ENCODE measurements at places on chromosomes 12 and 14.

- DNase-seq, result no peak
Measured at GRCh38 chr12:29660847-29661246, 122.9 kb downstream of the TMTC1 start.

GRCh38 chr12:25675808-25676207, 122.7 kb upstream of the LMNTD1 start:
- DNase-seq, result no peak

DNA sequence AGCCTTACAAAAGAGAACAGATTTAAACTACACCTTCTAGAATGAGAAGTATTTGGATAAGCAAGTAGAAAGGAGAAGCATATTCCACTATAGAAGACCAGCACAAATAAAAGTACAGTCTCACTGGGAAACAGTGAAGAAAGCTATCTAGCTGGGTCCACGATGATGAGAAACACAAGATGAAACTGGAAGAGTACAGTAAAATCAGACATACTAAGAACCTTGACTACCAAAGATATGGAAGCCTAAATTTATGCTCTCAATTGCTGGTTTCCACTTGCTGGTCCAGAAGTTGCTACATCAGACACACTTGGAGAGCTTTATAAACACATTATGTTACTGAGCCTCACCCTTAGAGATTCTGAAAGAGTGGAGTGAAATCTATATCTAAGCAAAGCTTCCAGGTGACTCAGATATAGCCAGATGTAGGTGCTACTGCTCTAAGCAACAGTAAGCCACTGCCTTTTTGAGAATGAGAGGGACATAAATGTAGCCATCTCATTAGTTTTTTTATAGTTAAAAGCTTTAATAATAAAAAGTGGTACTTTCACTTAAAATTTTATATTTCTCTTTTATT, 96.3 kb upstream of the BBS10 start:
- no peak for DNase-seq

DNA sequence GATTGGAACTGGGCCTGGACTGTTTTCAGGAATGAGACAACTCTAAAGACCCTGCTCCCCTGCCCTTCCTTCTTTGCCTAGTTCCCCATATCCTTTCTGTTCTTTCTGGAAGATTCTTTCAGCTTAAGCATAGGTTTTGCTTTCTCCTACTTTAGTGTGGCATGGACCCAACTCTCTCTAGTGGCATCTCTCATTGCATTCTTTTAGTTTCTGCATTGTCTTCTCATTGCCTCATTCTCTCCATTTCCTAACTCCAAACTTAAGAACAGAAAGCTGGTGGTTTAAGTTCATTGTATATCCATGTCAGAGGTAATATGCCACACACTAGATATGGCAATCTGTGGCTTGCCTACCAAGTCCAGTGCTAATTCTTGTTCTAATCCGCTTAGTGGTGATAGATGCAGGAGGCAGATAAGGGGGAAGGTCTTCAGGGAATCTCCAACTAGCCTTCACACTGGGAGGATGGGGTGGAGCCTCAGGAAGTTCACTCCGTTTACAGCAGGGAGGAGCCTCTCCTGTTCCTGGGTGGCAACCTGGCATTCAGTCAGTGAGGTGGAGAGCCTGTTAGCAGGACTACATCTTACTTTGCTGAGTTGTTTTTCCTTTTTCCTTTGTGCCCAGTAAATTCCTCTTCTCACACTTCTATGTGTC, 165.1 kb upstream of the LMNTD1 start:
- DNase-seq, result no peak

- DNase-seq, result no peak
Measured at GRCh38 chr14:70392676-70393075, 24.2 kb downstream of the SYNJ2BP start.

DNA sequence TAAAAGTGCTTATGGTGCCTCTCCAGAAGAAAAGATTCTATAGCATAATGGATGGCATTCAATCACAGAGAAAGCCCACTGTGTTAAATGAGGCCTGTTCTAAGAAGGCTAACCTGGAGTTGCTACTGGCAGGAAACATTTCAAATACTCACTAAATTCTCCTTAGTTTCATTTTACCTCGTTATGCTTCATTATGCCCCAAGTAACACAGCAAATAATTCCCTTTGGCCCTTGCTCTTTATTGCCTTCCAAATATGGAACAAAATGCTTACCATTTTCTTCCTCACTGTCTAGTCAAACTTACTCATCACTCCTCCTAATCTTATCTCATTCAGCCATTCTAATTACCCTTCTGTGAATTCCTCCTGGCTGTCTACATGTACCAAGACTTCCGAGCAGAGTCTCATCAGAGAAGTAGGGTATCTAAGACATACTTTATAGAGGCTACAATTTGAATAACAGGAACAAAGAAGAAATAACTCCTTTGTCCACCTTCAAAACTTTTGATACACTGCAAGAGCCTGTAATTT, 292.1 kb upstream of the CLEC14A start:
- DNase-seq, result no peak

DNA sequence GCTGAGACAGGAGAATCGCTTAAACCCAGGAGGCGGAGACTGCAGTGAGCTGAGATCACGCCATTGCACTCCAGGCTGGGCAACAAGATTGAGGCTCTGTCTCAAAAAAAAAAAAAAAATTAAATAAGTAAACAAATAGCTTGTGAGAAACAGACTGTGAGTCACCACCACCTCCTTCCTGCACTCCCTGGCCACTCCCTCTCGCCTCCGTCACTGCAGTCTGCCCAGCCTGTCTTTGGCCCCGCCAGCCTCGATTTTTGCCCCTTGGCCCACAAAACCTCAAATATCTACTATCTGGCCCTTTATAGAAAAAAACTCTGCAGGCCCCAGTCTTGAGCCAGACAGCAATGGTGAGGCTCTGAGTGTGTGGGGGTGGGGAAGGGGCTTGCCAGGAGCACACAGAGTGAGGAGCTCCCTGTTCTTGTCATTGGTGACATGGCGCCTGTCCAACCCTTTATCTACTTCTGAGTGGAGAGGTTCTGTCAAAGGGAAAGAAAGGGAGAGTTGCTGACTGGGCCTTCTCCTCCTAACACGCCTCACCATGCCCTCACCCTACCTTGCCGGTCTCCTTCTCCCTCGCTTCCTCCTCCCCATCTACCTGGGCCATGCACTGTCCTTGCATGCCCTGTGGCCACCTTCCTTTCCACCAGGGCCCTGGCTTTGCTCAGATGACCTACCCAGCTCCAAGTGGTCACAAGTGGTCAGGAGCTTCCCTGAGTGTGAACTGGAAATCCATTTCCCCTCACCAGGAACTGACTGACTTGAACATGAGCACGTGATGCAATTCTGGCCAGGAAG, 22.1 kb downstream of the LGMN start:
- DNase-seq, result no peak

GRCh38 chr12:89597770-89598169, 71.9 kb upstream of the POC1B start:
- DNase-seq, result no peak

DNA sequence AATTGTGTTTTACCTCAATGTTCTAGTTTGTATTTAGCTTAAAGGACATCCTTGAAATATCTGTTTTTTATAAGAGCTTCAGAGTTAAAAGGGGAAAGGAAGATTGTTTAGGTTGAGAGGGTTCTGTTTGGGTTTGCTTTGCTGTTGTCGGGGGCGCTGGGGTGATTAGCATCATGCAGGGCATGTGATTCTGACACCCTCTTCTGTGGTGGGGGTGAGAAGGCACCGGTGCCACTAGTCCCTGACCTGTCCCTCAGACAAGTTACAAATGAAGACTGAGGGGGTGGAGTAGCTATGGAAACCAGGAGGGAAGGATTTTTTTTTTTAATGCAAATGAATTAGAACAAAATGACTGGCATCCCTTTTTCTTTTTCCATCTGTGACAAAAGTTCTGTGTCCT, 291.3 kb downstream of the RPAP3 start:
- no peak for DNase-seq
